ENCODE measurements at places on chromosomes 13 and 19.
A peak's percentile ranks its signal among the peaks of the same experiment; 100 is the strongest.

DNA sequence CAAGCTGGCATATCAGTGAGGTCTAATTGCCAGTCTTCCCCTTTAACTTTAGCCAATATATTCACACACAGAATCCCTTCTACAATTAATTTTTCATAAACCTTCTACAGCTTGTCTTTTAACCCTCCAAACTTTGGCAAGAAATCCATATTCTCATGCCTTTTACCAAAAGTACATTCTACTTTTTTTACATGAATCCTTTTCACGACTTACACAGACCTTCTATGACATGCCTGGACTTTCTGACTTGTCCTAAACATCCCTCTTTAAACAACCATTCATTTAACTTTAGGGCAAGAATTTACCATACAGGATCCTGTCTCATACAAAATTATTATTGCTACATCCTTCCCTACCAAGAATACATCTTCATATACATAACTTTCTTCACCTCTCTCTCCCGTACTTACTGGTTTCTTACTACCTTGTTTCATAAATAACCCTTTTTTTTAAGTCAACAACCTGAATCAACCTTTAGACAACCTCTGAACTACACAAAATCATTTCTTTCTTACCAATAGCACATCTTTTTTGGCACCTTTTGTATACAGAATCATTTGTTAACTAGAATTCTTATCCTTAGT is 23.5 kb downstream of the ZNF544 start:
- no peak for DNase-seq

DNA sequence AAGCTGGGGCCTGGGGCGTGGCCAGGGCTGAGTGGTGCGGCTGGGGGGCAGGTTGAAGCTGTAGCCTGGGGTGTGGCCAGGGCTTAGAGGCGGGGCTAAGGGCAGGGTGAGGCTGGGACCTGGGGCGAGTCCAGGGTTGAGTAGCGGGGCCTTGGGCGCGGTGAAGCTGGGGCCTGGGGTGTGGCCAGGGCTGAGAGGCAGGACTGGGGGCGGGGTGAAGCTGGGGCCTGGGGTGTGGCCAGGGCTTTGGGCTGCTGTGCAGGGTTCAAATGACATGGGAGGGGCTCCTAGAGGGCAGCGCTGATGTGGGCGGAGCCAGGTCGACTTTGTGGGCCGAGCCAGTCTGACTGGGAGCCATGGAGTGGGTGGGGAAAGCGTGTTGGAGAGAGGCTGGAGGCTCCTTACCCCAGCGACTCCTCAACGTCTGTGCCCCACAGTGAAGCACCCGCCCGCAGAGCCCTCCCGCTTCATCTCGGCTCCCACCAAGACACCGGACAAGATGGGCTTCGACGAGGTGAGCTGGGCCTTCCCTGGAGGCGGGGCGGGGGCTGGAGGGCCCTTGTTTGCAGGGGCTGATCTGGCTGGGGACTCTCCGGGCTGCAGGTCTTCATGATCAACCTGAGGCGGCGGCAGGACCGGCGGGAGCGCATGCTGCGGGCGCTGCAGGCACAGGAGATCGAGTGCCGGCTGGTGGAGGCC is 21.5 kb downstream of the COLGALT1 start:
- DNase-seq = no peak

DNA sequence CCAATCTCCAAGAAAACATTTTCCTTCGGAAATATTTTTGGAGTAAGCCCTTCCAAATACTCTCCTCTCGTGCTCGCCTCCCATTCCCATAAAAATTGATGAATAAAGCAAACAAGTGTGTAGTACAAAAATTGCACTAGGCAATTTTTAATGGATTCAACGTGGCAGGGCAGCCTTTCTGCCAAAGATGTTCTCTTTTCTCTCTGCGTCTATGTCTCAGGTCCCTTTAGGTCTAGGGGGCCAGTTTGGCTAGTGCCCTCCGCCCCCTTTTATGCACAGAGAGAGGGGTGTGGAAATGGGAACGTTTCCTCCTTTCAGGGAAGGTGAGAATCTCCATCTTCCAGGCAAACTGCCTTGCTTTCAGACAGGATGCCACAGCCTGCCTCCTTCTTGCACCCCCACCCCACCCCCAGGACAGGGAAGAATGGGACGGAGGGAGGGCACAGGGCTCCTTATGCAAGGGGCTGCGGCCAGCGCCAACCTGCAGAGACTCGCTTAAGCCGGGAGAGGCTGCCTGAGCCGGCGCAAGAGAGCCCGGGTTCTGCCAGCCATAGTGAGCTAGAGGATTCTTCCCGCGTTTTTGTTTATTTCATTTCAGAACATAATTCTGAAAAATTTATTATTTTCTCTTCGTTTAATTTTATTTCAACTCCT is 2.7 kb upstream of the ZIC2 start:
- DNase-seq = no peak

GRCh38 chr19:37872383-37872782 is 34.0 kb downstream of the WDR87 start:
- no peak for DNase-seq

DNA sequence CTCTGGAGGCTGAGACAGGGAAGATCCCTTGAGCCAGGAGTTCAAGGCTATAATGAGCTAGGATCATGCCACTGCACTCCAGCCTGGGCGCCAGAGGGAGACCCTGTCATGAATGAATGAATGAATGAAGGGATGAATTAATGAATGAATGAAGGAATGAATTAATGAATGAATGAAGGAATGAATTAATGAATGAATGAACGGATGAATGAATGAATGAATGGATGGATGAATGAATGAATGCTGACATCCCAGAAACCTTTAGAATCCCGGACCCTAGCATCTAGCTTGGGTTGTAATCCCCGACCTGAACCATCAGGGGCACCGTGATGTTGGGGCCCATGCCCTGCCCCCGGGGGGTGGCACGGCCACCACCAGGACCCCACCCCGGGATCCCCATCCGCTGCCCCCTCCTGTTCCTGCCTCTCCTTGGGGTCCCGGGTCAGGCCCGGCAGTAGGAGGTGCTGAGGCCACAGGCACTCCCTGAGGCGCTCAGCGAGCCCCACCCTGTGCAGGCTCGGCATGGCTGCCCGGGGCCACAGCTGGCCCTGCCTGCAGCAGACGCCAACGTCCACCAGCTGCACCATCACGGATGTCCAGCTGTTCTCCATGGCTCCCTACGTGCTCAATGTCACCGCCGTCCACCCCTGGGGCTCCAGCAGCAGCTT is 3.4 kb downstream of the EBI3 start:
- no peak for DNase-seq

- no peak for DNase-seq
Measured at GRCh38 chr19:7196763-7197118, 97.5 kb downstream of the INSR start.

DNA sequence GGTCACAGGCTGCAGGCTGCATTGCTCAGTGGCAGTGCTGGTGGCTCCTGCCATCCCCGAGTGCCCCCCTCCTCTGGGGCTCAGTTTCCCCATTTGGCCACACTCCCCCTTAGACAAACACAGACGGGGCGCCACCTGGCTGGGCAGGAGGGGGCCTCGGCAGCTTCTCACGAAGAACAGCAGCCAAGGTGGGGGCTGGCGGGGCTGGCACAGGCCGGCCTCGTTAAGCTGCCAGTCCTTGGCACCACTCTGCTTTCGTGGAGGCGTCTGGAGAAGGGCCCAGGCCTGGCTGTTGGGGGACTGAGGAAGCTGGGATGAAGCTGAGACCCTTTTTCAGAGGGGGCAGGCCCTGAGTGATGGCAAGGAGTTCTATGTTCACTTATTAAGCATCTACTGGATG is 3.7 kb upstream of the ZNRF4 start:
- DNase-seq = no peak

GRCh38 chr13:113210833-113211232 is 1.4 kb downstream of the CUL4A start:
- no peak for DNase-seq

DNA sequence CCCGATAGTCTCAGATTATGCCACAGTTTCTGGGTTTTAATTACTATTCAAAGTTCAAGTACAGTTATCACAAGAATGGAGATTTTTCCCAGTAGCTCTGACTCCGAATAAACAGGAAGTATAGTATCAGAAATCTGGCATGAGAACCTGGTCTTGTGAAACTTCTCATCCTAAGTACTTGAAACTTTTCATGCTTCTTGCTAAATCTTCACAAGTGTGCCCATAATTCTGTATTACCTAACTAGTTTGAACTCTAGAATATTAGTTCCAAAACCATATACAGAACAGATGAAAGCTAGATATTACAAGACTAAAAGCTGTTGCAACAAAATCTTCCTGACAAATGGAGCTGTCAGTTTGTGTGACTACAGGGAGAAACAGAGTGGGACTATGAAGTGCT is 70.5 kb upstream of the CSNK1A1L start:
- DNase-seq = peak; percentile 13

- no peak for DNase-seq
Measured at GRCh38 chr13:110636053-110636475, 20.7 kb downstream of the NAXD start.

DNA sequence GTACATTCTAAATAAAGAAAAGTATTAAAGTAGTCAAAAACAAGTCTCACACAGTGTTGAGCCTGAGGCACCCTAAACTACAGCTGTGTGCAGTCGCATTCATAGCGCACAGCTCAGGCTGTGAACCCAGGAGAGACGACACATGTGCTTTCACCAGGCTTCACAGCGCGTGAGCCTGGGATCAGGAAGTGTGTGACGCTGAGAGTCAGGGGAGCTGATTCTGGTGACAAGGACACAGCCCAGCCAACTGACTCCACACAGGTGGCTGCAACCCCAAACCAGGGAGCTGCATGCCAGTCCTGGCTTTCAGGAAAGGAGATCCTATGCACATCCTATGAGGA is 41.6 kb downstream of the COL4A1 start:
- DNase-seq = no peak

DNA sequence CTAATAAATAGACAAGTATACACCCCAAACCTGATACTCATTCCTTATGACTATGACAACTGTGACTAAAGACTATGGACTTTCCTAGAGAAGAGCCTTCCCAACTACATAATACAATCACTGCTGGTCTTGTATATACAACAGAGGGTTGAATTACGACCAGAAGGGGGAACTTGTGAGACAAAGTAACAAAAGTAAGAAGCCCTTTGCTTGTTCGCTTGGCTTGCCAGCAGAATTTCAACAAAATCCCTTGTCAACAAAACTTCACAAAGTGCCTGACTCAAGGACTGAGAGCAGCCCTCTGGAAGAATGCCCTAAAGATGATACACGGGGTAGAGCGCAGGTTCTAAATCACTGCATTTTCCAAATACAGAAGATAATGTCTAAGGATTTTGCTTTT is 99.4 kb downstream of the WASF3 start:
- DNase-seq = peak; percentile 6

DNA sequence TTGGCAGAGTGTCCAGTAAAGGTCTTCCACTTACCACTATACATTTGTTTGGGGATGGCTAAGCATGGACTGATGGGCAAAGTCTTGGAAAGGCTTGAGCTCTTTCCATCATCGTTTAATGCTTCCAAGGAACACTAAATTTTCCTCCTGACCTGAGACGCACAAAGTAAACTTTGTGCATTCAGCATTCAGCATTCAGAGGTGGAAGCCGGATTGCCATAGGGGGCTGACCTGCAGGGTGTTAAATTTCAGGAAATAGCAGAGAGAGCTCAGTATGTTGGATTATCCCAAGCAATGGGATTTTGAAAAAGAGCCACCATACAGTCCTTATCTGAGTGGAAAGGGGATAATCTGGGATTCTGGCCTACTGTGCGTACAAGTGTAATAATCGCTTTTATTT is 14.0 kb downstream of the ZNF552 start:
- no peak for DNase-seq

- no peak for DNase-seq
Measured at GRCh38 chr13:114213980-114214379, 20.7 kb upstream of the CDC16 start.

- DNase-seq = no peak
Measured at GRCh38 chr13:74025369-74025768, 108.8 kb downstream of the KLF12 start.

DNA sequence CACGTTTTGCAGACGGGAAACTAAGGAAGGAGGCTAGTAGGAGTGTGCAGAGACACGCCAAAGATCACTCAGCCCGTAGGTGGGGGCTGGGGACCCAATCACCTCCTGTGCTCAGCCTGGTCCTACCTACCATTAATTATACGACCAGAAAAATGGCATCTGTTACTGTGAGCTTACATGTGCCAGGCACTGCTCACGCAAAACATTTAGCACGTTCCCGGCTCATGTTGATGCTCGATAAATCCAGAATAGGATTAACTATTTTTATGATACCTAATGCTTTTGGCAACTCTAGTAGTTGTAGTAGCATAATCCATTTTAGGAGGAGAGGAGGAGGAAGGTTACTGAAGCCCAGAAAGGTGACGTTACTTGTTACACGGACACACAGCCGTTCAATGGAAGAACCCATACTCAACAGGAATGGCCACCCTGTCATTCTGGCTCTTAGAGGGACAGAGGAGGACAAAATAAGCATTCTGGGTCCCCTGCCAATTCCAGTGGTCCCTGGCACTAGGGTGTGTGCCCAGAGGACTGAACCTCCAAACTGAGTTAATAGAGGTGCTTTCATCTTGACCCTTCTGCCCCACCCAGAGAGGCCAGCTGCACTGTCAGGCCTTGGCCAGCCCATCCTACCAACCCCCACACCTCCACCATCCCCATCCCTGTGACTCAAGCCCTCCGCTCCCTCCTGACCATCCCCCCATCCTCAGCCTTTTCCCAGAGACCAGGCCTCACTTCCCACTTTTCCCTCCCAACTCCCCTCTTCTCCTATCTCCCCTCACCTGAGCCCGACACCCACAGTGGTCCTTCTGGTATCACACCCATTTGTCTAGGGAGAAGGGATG is 5.0 kb upstream of the EML2 start:
- no peak for DNase-seq

DNA sequence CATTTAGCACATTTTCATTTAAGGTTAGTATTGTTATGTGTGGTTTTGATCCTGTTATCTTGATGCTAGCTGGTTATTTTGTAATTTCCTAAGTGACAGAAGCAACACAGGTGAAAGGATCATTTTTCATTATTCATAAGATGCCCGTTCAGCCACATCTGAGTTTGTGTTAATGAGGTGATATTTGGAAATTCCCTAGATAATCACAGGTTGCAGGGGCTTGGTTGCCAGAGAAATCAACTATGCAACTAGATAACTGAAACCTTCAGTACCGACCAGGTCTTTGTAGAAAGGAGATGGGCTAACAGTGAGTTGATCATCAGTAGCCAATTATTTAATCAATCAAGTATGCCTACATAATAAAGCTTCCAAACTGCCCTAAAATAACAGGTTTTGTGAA is 121.3 kb upstream of the UFM1 start:
- no peak for DNase-seq

- no peak for DNase-seq
Measured at GRCh38 chr13:28097503-28097902, 2.9 kb downstream of the FLT3 start.

DNA sequence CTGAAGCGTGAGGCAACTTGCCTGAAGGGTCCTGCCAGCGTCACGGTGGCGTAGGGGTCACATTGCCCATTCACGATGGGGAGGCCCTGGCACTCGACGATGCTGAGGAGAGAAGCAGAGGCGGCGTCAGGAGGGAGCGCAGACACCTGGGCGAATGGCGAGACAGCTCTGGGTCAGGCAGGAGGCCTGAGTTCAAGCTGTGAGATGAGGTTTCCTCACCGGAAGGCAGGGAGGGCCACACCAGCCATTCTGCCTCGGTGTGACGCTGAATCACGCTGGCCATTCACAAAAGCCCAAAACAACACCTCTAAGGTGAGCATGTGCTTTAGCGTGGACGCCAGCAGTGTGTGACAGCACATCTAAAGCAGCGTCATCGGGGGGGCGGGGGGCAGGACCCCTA is 54.0 kb upstream of the C13orf46 start:
- no peak for DNase-seq

- DNase-seq = peak; percentile 24
Measured at GRCh38 chr13:108963846-108964600, 334.6 kb downstream of the MYO16 start.
